Placental pericyte (primary cell): ENCODE measurements at places on chromosomes 7 and 10. TPM values are rescaled to one million over a fixed set of nuclear protein-coding genes. Genes with fewer than 3 reads are reported as not detected.

Gene ACSL5
- 1.4 and 1.5 TPM in 2 replicates for total RNA-seq

Gene BMPER
- 16.6 and 24.5 TPM in 2 replicates for total RNA-seq

Gene BTBD16
- total RNA-seq: not detected in 2 replicates

Gene RBP4
- 0.22 TPM in 1 of 2 replicates, not detected in the other for total RNA-seq

Gene CCDC201
- total RNA-seq: not detected in 2 replicates

Gene NUTM2B
- total RNA-seq: under 0.01 and 0.43 TPM in 2 replicates

Gene AKR1D1
- total RNA-seq: not detected in 2 replicates

Gene SAP25
- total RNA-seq: 0.72 TPM in 1 of 2 replicates, not detected in the other

Gene CHST15
- total RNA-seq: 6.3 and 15.9 TPM in 2 replicates

Gene FHIP2A
- 21.4 and 31.4 TPM in 2 replicates for total RNA-seq

Gene ASB15
- total RNA-seq: not detected in 2 replicates

Gene MRLN
- not detected in 2 replicates for total RNA-seq

Gene STEAP1
- total RNA-seq: 7.4 and 56.8 TPM in 2 replicates

Gene UCMA
- total RNA-seq: not detected in 2 replicates

Gene ZNF3
- 31.7 and 41.1 TPM in 2 replicates for total RNA-seq

Gene JAKMIP3
- total RNA-seq: under 0.01 TPM in 2 replicates

Gene TMEM176B
- 0.29 TPM in 1 of 2 replicates, not detected in the other for total RNA-seq

Gene C10orf105
- total RNA-seq: under 0.01 TPM in 1 of 2 replicates, not detected in the other

Gene PCDH15
- total RNA-seq: not detected in 2 replicates

Gene AIFM2
- total RNA-seq: 5.2 and 17.1 TPM in 2 replicates

Gene GIMAP6
- total RNA-seq: 0.14 TPM in 1 of 2 replicates, not detected in the other

Gene COL13A1
- 4.6 and 34.2 TPM in 2 replicates for total RNA-seq

Gene AMPH
- total RNA-seq: 0.22 and 1.4 TPM in 2 replicates

Gene ZDHHC6
- total RNA-seq: 21.7 and 34.6 TPM in 2 replicates

Gene LIPJ
- total RNA-seq: not detected in 2 replicates

Gene EIF4EBP2
- 44.6 and 62.9 TPM in 2 replicates for total RNA-seq

Gene MNX1
- not detected in 2 replicates for total RNA-seq

Gene AGR2
- under 0.01 TPM in 1 of 2 replicates, not detected in the other for total RNA-seq

Gene CPN1
- not detected in 2 replicates for total RNA-seq

Gene EVX1
- not detected in 2 replicates for total RNA-seq

Gene ACHE
- total RNA-seq: 0.14 and 0.22 TPM in 2 replicates
